NCI-H146 (cell line): ENCODE measurements at places on chromosomes 6 and 20.
A peak's percentile ranks its signal among the peaks of the same experiment; 100 is the strongest.

DNA sequence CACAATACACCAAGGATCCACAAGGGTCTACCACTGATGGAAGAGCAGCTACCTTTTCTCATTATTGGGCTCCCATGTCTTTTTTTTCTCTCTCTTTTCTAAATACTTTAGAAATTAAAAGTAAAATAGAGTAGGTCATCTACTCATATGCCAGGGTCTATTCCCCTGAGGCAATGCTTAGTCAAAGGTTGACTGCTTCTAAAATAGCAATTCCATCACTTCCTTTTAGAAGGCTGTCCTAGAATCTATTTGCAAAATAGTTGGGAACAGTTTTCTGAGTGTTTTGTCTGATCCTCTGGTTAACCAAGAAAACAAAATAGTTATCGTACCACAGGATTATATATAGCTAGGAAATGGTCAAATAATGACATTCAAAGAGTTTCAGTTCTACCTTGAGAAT is 174.1 kb downstream of the COL21A1 start:
- no peak for DNase-seq

DNA sequence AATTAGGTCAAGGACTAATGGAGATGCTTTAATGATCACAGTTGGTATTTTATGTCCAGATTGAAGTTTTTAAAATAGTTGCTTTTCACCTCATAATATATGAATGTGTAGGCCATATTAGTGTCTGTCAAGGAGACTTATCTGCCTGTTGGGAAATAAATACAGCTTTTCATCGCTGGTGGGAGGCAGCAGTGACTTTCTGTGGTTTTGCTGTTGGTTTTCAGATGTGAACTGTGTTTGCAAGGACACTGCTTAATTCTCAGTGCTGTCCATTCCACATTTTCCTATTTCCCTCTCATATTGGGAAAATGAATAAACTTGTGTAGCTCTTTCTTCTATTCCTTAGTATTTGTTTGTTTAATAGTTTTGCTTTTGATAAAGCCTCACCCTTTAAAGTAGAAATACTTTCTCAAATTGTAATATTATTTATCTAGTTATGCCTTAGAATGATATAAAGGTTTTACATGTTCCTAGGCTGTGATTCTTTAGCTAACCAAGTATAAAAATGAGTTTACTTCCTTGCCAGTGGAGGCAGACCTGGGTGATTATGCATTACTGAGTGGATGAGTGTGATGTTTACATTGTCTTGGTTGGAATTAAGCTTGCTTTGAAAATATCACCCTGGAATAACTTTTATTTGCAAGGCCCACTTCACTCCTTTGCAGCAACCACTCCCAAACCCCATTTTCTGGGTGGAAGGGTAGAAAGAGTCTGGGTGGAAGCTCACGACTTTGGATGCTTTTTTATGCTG is 3.3 kb downstream of the PLCB4 start:
- no peak for DNase-seq

DNA sequence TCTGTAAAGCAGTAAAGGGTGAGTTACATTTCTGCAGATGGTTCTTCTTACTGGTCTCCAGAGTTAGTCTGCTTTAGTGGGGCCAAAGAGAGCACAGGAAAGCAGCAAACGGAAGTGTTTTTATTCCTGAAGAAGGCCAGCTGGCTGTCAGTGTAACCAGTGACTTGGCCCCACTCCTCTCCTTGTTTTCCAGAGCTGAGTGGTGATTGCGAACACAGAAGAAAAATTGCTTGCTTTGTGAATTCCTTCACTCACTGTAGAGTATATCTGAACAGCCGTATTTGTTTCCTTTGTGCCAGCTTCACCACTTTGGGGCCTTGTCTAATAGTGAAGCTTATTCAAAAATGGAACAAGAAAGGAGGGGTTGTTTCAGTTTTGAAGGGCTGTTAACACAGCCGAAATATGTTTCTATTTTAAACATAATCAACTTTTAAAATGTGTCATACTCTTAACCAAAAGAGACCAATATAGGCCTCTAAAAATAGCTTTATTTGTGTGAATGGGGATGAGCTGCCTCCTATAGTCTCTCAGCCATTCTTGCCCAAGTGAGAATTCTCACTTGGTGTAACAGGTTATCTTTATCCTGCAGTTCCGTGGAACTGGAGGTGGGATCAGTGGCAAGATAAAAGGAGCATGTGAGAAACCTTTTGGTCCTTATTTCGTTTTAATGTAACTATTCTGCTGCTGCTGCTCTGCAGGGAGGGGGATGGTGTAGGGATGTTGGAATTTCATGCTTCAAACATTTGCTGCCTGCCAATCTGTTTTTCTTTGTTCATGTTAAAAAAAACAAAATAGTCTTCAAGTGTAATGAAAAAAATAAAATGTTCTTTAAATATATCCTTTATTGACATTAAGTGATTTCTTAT is 37.8 kb downstream of the ZC2HC1B start:
- DNase-seq = no peak

GRCh38 chr20:2150660-2151059 is 49.0 kb downstream of the STK35 start:
- DNase-seq = no peak

DNA sequence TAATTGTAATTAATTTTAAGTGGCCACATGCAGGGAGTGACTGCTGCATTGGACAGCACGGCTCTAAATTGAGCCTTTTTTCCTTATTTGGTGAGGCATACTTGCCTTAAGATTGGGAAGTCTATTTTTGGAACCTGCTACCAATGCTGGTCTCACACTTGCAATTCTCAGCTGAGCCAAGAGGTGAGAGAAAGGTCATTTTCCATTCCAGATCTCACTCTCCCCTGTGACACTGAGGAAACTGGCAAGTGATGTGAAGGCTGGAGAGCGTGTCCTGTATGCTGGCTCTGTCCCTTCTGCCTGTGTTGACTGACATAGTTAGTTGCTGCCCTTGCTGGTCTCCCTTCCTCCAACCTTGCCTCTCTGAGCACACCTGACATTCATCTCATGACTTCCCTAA is 735 bp upstream of the MOG start:
- DNase-seq = no peak

- DNase-seq = no peak
Measured at GRCh38 chr6:51049983-51050877, 231.6 kb downstream of the TFAP2B start.

GRCh38 chr20:531608-532007 is 12.0 kb downstream of the CSNK2A1 start:
- no peak for DNase-seq

GRCh38 chr6:141532211-141532610 is 600.5 kb upstream of the GJE1 start:
- DNase-seq = no peak

DNA sequence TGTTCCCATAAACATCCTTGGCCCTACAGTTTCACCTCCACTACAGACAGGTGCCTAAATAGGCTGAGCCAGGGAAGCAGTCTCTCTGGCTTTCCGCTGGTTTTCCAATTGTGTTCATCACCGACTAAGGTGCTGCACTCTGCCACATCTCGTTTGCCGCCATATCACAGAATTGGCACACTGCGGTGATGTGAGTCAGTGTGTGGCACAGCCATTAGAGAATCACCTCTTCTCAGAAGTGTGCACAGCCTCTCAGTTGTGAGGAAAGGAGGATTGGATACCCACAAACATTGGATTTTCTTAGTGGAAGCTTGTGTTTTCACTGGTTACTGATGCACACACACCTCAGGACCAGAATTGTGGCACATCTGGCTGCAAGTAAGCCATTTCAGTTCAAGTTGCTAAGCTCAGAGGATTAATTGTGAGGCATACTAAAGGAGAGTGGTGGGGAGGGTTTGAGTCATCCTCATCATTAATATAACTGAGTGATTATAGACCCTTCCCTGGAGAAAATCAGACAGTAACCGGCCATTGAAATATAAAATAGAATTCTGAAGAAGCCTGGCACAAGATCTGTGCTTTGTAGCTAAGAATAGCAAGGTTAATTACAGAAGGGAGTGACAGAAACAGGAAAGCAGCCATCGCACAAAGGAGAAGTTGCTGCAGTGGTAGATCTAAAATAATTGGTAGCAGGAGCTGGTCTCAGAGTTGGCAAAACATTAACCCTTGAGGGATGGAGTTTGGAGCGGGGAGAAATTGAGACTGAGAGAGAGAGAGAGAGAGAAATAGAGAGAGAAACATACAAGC is 506.9 kb downstream of the LMBRD1 start:
- no peak for DNase-seq

GRCh38 chr20:51910321-51911050 is 108.2 kb upstream of the SALL4 start:
- DNase-seq = no peak

DNA sequence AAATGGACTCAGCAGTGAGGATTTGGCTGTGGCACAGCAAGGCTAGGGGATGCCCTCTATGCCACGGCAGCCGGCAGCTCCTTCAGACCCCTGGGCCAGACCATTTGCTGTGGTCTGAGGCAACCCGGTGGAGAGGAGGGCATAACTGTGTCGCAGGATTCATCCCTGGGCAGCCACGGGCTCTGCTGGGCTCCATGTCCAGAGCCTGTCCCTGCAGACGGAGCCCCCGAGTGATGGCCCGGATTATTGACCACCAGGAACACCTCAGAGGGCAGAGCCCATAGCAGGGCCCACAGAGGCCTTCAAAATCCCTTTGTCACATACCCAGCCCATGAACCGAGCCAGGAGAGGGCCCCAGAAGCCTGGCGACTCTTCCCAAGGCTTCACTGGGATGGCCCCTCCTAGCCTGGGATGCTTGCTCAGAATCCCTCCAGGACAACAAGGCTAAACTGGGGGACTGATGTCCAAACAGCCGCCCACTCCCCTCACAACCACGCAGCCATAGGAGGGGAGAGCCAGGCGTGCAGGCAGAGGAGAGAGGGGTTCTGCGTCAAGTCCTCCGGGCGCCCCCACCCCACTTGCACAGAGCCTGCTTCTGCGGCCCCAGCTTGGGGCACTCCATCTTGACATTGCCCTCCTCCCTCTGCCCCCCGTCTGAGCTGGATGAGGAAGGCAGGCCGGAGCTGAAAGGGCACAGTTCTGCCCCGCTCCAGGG is 68.2 kb upstream of the AFDN start:
- no peak for DNase-seq

DNA sequence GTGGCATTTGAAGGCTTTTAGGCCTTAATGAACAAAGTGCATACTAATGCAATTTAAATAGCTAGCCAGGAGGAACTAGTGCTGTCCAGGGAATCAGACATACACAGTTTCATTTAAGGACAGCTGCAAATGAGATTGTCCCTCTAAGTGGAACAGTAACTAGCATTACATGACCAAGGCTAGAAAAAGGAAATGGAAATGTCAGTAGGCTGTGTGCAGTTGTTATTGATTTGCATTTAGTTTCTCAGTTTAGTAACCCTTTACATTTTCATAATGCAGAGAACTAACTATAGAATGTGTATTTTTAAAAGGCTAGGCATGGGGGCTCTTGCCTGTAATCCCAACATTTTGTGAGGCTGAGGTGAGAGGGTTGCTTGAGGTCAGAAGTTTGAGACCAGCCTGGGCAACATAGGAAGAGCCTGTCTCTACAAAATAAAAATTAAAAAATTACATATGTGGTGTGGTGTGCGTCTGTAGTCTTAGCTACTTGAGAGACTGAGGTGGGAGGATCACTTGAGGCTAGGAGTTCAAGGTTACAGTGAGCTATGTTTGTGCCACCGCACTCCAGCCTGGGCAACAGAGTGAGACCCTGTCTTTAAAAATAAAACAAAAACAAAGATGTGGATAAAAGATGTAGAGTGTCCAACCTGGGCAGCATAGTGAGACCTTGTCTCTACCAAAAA is 468.0 kb downstream of the UTRN start:
- DNase-seq = no peak

GRCh38 chr20:60069656-60070055 is 111.4 kb downstream of the CDH26 start:
- DNase-seq = no peak

DNA sequence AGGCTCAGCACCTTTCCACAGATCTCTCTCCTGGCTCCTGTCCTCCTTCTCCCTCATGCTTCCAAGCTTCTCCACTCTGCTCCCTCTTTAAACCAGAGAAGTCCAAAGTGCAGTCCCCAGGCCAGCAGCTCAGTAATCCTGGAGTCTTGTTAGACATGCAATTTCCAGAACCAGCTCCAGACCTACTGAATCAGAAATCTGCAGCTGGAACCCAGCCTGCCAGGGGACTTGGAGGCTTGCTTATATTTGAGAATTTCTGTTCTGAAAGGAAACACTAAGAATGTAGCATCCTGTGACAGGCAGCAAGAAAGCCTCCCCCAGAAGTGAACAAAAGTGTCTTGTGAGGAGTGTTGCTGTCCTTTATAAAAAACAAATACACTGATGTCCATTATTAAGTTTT is 438.1 kb downstream of the BCKDHB start:
- no peak for DNase-seq

DNA sequence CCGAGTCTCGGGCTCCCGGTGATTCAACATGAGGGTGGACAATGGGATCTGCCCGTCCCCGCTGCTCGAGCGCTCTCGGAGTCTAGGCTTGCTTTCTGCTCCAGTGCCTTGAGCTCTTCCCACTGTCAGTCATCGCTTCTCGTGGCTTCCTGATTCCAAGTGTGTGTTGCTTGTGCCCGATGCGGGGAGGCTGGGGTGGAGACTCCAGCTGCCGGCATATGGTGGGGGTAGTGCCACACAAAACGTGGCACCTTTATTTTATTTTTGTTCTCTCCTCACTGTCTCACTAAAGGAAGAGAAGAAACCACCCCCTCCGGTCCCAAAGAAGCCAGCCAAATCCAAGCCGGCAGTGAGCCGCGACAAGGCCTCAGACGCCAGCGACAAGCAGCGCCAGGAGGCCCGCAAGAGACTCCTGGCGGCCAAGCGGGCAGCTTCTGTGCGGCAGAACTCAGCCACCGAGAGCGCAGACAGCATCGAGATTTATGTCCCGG is 14.8 kb upstream of the MYL9 start:
- no peak for DNase-seq

DNA sequence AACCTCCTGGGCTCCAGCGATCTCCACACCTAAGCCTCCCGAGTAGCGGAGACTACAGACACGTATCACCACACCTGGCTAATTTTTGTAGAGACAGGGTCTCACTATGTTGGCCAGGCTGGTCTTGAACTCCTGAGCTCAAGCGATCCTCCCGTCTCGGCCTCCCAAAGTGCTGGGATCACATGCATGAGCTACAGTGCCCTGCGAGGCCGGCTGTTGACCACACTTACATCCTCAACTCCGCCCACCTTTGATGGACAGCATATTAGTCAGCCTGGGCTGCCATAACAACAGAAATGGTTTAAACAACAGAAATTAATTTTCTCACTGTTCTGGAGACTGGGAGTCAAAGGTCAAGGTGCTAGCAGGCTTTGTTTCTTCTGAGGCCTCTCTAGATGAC is 107.7 kb downstream of the JPH2 start:
- no peak for DNase-seq

GRCh38 chr6:73803562-73804241 is 107.7 kb downstream of the CD109 start:
- no peak for DNase-seq

- peak; percentile 9 for DNase-seq
Measured at GRCh38 chr6:14863902-14864850, 381.7 kb upstream of the JARID2 start.

GRCh38 chr6:123306334-123306733 is 310.3 kb downstream of the CLVS2 start:
- peak; percentile 50 for DNase-seq

DNA sequence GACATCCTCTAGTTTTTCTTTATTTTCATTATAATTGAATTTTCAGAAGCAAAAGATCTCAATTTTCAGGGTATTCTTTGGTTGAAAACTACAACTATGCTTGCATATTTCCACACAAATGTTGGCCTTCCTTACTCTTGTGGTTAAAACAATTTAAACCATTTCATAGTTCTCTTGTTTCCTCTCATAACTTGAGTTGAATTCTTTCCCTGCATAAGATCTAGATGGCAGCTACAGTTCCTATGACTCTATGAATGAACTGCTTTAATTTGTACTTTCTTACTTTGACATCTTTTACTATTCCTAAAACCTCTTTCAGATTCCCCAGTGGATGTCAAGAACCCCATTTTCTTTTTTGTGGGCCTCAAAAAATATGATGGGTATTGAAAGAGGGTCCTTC is 564.5 kb downstream of the NKAIN2 start:
- DNase-seq = no peak
